Caudate nucleus (tissue), 63 donors: ENCODE measurements at places on chromosomes 7 and 10.

DNA sequence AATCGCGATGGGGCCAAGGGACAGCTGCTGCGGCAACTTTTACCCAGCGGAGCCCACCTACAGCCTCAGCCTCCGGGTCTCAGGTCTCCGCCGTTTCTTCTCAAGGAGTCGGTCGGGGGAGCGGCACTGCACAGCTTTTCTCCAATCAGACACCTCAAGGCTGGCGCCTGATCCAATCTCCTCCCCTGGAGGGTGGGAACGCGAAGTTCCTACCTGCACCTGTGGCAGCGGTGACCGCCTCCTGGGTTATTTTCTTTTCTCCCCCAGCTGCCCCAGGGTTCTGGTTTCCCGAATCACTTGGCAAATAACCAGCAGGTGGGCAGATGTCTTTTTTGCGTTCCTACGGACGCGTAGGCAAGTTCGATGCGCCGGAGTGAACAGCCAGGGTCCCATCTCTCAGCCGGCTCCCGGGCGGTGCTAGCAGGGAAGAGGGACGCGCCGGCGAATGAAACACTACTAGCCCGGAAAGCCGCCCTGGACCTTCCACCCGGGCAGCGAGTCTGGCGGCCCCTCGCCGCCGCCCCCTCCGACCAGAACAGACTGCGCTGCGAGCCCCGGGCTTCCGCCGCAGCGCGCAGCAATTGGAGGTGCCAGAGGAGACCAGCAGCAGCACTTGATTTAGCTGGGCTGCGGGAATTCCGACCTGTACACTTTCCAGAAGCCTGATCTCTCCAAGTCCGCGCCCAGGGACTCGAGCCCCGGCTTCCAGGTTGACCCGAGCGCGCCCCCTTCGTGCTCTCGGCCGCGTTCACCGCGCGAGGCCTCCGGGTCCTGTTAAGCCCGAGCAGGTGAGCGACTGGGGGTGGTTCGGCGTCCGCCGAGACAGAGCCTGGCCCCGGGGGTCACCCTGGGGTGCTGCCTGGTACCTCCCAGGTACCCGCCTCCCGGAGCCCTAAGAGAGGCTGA is at the start of gene PRR15:
Gene PRR15 (plus strand): TSS at position 246 of the 906 bp plus-strand sequence. CDS start 2,495 bp downstream, outside the sequence.
- peak; percentile 39 for DNase-seq

DNA sequence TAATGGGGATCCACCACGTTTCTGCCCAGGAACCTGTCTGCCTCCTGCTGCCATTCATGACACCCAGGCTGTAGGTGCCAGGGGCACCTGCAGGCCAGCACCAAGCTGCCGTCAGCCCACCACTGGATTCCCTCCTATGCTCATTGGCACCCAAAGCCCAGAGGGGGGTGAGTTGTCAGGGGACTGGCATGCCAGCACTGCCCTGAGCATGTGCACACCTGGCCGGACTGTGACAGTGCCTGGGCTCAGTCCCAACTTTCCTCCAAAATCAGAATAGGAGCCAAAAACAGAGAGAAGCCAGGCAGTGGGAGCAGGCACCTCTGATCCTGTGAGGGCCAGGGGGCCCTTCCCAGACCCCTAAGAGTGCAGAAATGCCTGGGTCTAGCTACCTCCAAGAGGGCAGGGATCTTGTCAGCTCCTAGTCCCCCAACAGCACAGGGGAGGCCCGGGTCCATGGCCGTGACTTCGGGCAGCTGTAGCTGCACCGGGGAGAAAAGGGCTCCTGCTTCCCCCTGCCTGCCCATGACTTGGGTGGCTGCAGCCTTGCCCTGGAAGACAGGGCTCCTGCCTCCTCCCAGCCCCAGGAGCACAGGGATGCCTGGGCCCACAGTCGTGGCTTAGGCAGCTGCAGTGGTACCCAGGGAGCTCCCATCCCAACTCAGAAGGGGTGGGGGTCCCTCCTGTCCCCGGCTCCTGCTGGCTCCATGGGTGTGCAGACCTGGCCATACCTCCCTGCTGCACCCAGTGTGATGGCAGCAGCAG is 249.8 kb upstream of the DKK1 start:
- DNase-seq = no peak

- DNase-seq = no peak
These were observed 412.5 kb downstream of the PLXDC2 start for GRCh38 chr10:20228729-20229128.

DNA sequence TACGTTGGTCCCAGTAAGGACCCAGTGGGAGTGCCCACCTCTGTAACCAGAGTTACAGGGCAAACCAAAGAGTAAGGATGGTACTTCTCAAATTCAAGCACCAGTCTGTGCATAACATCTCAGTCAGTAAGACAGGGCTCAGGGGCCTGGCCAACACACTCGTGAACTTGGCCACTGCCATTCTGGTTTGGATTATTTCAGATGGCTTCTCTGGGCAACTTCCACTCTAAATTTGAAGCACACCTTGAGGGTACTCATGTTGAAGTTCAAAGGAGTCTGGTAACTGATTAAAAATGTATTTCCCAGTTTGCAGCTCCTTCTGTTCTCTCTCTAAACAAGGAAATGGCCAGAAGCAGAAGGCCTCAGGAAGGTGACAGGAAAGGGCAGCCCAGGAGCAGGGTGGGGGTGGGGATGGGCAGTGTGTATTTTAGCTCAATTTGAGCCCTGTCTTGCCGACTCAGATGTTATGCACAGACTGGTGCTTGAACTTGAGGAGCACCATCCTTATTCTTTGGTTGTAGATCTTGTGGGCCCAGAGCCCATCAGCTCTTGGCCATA is 107.3 kb upstream of the GLI3 start:
- DNase-seq = no peak

DNA sequence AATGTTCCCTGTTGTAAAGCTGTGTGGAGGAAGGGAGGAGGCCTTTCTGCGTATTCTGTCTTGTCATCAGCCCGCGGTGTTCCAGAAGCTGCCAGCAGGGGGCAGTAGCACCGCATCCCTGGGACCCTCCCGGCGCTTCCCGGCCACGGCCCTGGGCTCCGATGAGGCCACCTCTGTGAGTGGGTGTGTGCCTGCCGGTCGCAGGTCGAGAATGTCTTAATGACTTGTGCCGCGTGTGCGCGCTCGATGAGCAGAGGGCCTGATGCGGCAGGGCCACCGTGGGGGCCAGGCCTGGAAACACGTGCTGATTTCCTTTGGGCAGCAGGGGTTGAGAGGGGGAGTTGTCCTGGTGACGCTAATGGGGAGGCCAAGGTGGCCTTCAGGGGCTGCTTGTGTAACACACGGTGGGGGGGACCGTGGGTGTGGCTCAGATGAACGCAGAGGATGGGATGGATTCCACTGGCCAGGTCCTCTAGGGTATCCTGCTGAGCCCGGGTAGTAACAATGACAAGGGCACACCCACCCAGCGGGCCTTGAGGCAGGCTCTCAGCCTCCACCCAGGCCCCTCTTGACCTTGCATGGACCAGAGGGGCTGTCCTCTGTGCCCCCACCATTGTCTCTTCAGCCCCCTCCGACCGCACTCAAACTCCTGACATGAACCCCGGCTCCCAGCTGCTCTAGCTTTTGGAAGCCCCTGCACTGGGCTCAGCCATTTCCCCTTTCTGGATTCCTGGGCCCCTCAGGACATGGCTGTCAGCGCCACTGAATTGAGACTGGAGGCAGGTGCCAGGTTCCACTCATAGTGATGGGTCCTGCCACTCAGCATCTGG is 135.9 kb upstream of the PODXL start:
- DNase-seq = peak; percentile 28

- no peak for DNase-seq
These were observed 60.2 kb upstream of the MYL10 start for GRCh38 chr7:101688995-101689907.

- DNase-seq = no peak
These were observed 41.6 kb downstream of the LAMB1 start for GRCh38 chr7:107961405-107961804.

DNA sequence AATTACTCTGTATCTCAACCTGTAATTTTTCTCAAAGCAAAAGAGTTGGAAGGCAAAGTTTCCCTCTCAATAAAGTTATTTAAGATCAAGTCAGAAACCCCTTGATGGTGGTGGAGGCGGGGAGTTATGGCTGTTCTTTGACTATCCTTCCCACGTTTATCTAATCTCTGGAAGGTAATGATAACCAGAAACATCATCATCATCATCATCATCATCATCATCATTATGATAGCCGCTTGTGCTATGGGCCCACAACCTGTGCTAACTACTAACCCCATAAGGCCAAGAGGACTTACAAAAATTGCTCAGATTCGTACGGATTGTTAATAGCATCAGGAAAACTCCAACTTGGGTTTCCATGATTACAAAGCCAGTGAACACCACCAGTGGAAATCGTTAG is 502.3 kb downstream of the SH2D4B start:
- DNase-seq = no peak

DNA sequence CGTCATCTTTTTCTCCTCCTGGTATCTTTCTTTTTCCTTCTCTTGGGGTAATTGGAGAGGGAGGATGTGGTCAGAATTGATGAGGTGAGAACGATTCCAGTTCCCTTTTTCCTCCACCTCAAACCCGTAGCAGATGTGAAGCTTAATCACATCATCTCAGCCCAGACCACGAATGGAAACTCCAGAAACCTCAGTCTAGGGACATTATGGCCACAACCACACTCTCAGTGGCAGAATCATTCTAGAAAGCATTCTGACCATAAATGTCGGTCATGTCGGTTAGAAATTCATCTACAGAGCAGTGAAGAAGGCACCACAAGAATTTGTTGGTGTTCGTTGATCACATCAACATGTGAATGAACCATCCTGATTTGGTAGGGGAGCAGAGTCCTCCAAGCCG is 78.7 kb downstream of the GATA3 start:
- DNase-seq = no peak

DNA sequence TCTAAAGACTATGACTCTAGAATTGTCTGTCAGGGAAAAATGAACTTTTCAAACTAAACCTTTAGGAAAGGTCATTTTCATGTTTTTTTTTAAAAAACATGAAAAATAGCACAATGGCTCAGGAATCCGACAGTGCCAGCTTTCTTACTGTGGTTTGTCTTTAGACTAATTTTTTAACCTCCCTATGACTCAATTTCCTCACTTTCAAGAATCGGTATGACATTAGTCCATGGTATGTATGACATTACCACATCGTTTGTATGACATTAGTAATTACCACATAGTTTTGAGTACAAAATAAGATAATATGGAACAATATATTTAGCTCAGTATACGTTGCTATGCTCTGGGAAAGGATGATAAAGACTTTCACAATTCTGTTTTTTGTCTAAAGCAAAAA is 383.2 kb downstream of the PTPRN2 start:
- DNase-seq = no peak

DNA sequence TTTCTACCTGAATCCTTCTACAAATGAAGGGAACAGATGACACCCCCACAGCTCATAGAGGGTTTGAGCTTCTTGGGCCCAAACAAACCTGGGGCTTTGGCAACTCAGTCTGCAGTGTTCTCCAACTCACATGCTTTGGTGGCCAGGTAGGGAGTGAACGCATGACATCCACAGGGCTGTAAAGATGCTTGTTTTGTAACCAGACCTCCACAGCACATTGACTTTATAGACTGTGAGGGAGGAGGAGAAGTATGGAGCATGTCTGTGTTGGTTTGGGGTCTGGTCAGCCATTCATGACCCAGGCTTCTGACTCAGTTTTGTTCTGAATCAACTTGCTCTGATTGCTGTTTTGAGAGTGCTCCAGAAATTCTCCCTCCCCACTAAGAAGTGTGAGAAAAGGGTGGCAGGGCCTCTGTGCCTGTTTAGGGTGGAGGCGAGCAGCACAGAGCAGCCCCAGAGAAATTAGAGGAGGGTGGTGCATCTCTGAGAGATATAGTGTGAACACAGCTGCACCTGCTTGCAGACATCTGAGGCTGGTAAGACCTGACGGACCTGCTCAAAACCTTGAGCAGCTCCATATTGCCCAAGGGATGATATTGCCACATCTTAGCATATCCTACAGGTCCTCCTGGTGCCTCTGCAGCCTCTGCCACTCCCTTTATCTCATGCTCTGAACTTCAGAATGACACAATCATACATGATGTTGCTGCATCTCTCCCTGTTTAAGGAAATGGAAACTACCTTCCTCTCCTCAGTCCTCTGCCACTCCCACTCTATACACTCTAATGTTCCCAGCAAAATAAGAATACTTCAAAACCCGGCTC is 287.7 kb downstream of the ABCA13 start:
- no peak for DNase-seq

DNA sequence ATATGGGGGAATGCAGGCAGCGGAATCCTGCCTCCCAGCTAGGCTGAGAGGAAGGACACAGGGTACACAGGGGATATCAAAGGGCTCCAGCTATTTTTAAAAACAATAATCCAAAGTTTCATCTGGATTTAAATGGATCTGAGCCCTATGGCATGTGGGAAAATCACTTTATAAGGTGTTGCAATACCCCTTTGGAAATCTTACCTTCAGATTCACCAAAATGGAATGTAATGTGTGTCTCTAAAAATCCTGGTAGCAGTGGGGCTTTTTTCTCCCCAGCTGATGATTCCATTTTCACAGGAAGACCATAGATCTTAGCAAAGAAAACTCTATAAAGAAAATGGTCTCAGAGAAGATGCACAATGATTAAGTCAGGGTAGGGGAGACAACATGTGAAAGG is 722.2 kb downstream of the PARD3 start:
- no peak for DNase-seq

GRCh38 chr7:111711426-111712065 is 149.3 kb upstream of the IMMP2L start:
- no peak for DNase-seq

- no peak for DNase-seq
These were observed 131.0 kb upstream of the NPY start for GRCh38 chr7:24152877-24153472.

DNA sequence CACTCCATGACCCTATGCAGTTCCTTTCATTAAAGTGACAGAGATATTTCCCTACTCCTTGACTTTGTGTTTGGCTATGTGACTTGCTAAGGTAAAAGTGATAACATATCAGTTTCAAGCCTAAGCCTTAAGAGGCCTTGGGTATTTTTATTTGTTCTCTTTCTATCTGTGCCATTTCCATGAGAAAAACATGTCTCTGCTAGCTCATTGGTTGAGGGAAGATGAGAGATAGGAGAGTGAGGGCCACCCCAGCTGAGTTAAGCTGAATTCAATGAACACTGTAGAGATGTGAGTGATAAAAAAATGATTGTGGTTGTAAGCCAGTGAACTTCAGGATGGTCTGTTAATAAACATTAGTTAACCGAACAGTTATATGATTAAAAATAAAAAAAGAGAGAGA is 13.4 kb downstream of the TASOR2 start:
- no peak for DNase-seq
